Stimulated activated CD8-positive, alpha-beta memory T cell treated with anti-CD3 and anti-CD28 coated beads, Interleukin-15, amount 100 ng/mL, for 24 hours (primary cell): ENCODE measurements at places on chromosomes 2 and 18.
A peak's percentile ranks its signal among the peaks of the same experiment; 100 is the strongest.

DNA sequence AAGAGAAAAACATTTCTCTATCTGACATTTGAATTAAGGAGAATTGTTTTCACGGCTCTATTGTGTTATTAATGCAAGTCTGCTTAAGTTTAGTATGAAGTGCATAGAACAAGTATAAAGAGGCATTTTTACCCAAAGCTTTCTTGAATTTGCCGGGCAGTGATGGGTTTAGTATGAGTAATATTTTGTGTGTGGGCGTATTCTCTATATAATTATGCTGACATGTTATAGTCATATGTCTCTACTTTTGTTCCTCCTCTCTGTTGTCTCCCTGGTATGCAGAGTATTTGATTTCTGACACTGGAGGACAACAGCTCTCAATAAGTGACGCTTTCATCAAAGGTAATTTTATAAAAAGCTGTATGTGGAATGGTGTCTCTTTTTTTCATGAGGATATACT lies 45.9 kb downstream of the PIKFYVE start:
- DNase-seq = no peak

DNA sequence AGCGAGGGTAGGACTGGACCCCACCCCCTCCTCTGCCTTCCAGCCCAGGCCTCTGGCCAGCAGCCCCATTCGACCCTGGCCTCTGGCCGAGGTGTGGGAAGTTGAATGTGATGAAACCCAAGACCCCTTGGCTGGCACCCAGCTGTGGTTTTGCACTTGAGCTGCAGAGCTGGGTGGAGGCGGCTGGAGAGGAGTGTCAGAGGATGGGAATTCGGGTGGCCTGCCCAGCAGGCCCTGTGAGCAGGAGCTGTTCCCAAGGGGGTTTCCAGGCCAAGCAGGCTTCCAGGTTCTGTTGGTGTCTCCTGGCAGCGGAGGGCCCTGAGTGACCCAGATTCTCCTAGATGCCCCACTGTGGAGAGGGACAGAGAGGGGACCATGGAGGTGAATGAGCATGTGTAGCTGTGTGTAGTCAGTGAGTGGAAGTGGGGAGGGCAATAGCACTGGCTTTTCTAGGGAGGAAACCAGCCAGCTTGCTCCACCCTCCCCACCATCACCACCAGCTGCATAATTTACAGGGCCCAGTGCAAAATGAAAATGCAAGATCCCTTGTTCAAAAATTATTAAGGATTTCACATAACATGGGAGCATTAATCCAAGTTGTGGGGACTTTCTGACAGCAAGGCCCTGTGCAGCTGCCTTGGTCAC lies 172.2 kb upstream of the HAAO start:
- no peak for DNase-seq

GRCh38 chr2:2114707-2115245 lies 216.3 kb downstream of the MYT1L start:
- no peak for DNase-seq

DNA sequence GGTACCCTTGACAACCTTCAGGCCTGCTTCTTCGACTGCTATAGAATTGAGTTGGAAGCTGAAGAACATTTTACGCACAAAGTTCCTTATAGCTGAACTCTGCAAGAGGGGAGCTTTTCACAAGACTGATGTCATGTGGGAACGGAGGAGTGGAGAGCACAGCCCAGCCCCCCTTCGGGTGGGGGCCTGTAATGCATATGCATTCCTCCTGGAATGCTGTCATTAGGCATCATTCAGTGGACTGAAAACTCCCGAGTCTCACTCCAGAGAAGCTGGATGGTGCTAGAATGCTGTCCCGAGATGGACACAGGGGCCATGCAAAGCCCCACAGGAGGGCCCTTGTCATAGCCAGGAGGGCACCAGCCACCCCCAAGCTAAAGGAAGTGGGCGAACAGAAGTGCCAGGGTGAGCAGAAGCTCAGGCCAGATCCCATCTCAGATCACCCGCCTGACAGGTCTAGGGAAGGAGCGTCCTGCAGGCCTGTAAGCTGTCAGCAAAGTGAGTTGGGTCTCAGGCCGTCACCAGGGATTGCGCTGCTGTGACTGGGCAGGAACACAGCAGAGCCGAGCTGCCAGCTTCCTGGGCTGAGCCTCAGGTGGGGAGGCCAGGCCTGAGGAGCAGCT lies 43.8 kb upstream of the RBM44 start:
- no peak for DNase-seq

GRCh38 chr18:57640749-57641148 lies 19.1 kb upstream of the NARS1 start:
- no peak for DNase-seq

GRCh38 chr2:27428978-27429541 lies 629 bp downstream of the NRBP1 start:
- DNase-seq = peak; percentile 47

DNA sequence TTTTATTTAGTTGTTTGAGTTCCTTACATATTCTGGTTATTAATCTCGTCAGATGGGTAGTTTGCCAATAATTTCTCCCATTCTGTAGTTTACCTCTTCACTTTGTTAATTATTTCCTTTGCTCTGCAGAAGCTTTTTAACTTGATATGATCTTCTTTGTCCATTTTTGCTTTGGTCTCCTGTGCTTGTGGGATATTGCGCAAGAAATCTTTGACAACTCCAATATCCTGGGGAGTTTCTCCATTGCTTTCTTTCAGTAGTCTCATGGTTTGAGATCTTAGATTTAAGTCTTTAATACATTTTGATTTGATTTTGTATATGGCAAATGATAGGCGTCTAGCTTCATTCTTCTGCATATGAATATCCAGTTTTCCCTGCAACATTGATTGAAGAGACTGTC lies 389.2 kb downstream of the LRP1B start:
- no peak for DNase-seq

- DNase-seq = no peak
These were observed 13.1 kb downstream of the KLHL14 start for GRCh38 chr18:32759611-32760167.

- DNase-seq = no peak
These were observed 206.8 kb downstream of the CLIP4 start for GRCh38 chr2:29322011-29322410.

- no peak for DNase-seq
These were observed 18.6 kb upstream of the PDE1A start for GRCh38 chr2:182445391-182445965.

DNA sequence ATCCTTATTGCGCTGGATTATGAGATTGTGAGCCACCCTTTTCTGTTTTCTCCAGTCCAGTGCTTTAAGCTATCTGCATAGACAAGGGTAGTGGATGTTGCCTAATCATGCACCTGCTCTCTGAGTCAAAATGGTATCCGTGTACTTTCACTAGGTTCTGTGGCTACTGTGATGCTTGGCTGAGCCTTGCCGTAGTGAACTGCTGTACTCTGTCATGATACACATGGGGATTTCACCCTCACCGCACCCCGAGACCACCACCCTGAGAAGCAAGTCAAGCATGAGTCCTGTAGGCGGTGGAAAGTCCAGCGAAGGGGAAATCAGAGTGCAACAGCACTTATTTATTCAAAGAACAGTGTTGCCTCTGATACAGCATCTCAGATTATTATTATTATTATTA lies 55.0 kb downstream of the ARHGAP25 start:
- no peak for DNase-seq

DNA sequence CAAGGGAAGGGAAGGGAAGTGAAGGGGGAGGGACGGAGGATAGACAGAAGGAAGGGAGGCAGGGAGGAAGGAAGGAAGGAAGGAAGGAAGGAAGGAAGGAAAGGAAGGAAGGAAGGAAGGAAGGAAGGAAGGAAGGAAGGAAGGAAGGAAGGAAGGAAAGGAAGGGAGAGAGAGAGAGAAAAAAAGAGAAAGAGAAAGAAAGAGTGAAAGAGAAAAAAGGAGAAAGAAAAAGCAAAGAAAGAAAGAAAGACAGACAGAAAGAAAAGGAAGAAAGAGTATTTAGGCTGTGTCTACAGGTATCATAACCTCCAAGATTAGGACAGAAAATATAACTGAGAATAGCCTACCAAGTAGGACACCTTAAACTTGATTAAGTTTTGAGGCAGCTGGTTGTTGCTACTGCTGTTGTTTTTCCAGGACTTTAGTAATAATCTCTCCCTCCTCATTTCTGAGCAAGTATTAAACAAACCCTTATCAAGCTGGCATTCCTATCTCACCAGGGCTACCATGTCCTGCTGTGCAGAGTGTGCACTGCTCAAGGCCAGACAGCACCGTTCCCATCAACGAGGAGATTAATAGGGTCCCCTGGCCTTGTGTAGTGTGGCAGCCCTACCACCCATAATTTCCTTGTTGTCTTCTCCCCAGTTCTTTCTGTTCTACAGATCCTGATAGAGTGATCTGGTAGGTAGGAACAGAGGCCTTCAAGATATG lies 90.5 kb upstream of the FHL2 start:
- DNase-seq = no peak

DNA sequence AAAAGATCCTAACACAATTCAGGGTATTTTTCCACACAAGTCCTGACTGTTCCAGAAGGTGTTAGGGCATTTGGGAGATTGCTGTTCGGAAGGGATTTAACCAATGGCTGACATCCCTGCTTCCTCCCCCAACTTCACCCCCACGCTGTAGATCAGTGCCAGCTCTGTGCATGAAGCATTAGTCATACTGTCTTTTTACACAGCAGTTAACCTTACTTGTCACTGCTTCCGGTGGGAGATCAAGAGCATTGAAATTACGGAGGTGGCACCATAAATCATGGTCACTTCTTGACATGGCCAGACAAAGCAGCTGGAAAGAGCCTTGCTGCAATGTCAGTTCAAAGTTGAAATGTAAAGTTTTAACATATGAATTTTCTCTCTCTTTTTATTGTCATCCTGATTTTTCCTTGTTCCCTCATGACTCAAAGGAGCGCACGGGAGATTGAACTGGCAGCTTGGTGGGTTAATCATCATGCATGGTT lies 70.2 kb downstream of the HRH4 start:
- no peak for DNase-seq

DNA sequence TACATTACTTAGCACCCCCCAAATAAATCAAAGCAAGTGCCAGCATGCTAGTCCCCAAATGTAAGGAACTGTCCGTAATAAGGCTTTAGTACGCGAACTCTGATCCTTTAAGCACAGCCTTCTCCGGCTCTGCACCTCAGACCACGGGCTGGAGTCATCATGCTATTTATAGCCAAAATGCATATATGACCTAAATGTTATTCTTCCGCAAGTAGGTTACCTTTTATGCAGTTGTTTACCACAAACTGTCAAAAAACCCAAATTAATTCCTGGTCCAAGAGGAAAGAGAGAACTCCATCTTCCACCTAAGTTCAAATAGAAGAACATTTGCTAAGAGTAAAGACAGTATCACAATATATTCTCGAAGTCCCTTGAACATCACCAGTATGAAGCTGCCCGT lies 42.7 kb downstream of the ZNF516 start:
- DNase-seq = no peak

GRCh38 chr2:20640411-20641122 lies 10.3 kb downstream of the HS1BP3 start:
- DNase-seq = no peak

DNA sequence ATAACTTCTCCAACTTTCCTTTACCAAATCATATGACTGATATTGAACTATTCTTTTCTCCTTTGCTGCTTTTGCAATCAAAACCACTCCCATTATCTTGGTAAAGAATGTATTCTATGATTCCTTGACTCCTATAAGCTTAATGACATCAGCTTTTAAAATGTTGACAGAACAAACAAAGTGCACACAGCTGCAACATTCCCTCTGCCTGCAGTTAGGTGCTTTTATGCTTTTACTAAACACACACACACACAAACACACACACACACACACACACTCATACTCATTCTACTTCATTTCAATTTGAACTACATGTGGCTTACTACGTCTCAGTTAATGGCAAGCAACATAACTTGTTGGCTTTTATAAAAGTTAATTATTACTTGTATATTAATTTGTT lies 946.6 kb downstream of the DPP10 start:
- no peak for DNase-seq

DNA sequence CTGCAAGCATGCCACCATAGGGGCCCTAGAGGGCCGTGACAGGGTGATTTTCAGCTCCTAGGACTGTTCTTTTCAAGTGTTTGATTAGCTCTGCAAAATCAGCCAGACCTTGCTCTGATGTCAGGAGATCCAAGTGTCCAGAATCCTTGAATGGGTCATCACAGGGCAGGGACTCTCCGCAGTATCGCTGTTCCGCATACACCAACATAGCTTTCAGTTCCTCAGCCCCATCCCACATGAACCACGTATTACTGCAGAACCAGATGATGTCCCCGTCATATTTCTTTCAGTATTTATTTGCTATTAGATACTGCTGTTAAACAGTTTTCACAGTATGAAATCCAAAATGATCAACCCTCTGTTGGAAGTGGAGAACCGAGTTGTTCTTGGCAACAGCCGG lies 46.6 kb upstream of the RFX8 start:
- no peak for DNase-seq

- DNase-seq = no peak
These were observed 58.0 kb upstream of the CABYR start for GRCh38 chr18:24080861-24081260.

GRCh38 chr2:112709703-112710102 lies 11.1 kb upstream of the NT5DC4 start:
- no peak for DNase-seq

DNA sequence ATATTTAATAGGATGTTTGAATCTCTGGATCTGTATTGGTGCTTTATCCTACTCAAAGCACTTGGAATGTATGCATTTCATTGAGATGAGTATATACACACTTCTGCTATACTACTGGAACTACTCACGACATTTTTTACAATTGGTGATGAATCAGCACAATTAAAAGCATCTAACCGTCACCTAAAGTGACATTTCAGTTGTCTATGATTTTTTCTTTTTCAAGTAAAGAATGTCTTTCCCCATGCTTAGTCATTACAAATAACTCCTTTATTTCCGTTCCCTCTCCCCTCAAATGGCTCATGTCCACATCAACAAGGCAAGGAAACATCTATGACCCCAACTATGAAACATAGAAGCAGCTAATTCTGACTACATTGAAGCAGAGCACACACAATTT lies 77.3 kb downstream of the CLIP4 start:
- no peak for DNase-seq

DNA sequence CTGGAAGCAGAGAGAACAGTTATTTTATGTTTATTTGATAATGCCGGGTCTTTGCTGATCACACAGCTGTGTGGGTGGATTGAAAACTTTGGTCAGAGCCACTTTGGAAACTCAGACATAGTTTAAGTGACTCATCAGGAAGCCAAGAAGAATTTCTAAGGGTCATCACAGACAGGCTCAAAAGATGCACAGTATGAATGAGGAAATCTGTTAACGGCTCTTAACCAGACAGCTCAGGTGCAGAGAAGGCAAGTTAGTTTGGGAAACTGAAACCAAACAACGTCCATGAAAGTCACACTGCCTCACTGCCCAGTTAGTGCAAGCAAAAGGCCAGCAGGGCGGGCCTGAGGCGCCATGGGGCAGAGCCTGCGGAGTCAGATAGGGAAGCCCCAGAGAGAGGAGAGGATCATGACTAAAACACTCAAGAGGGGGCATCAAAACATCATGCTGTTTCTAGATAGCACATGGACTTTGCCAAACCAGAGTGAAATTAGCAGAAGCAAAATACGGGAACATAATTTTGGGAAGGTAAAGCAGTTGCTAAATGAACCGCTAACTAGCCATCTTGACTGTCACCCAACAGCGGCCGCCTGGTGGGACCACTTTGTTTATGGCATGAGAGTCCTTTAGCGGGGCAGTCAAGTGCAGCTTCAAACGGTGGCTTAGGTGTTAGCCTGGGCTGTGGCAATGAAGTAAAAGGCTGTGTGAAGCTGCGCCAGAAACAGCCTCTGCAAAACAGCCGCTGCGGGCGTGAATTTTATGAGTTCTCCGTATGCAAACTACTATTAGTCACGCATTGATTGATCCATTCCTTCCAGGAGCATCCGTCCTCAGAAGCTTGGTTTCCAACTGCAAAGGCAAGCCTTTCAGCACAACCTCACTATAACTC lies 101.2 kb downstream of the KCTD18 start:
- no peak for DNase-seq

GRCh38 chr2:54029721-54030395 lies 59.1 kb upstream of the PSME4 start:
- DNase-seq = no peak
